ENCODE measurements at places on chromosomes 16 and 17. TPM values are rescaled to one million over a fixed set of nuclear protein-coding genes. Genes with fewer than 3 reads are reported as not detected.

- DNase-seq = peak; percentile 19
These were observed 60.5 kb downstream of the SLC5A11 start for GRCh38 chr16:24906199-24906808.

The PMP22 gene
- total RNA-seq = not detected

GRCh38 chr16:53872248-53873221, 168.6 kb downstream of the FTO start:
- no peak for DNase-seq

DNA sequence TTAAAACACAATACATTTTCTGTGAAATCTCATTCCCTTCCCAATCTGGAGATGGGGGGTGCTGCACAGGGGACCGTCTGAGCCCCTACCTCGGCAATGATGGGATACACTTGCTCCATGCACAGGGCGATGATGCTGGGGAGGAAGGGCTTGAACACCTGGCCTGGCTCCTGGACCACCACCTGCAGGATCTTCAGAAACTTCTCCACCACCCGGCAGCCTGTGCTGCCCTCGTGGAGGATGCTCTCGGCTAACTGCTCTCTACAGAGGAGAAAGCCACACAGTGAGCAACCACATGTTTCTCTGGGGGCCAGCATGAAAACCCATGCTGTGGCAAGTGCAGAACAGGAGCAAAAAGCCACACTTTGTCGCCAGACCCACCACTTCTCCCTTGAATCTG, 42.4 kb upstream of the GSG1L start:
- DNase-seq = no peak

The DPEP3 gene
- total RNA-seq = not detected

GRCh38 chr16:4677390-4677789, 16.0 kb upstream of the NUDT16L1 start:
- DNase-seq = no peak

DNA sequence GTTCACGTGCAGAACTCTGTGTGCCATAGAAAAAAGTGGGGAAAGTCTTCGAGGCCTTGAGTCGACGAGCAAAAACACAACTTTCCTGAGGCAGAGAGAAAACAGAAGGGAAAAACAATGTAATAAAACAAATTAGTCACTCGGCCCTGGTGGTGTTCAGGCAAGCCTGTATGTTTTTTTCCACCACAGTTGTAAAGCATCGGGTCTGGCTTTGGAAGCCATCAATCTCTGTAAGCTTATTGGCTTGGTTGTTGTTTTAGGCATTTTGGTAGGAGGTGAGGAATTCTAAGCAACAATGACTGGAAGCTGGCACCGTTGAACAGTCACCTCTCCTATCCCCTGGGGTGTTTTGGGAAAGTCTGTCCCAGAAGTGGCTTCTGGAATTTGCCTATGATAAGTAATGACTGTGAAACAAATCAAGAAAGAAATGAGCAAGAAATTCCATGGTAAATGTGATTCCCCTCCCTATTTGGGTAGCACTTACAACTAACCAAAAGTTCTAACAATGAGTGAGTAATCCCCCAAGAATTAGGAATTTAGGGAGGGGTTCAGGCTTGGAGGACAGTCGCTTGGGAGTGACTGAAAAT, 2.8 kb downstream of the CDH13 start:
- DNase-seq = no peak

The TEKT1 gene
- not detected for total RNA-seq

GRCh38 chr16:67016681-67017420, 12.1 kb upstream of the CBFB start:
- DNase-seq = no peak

DNA sequence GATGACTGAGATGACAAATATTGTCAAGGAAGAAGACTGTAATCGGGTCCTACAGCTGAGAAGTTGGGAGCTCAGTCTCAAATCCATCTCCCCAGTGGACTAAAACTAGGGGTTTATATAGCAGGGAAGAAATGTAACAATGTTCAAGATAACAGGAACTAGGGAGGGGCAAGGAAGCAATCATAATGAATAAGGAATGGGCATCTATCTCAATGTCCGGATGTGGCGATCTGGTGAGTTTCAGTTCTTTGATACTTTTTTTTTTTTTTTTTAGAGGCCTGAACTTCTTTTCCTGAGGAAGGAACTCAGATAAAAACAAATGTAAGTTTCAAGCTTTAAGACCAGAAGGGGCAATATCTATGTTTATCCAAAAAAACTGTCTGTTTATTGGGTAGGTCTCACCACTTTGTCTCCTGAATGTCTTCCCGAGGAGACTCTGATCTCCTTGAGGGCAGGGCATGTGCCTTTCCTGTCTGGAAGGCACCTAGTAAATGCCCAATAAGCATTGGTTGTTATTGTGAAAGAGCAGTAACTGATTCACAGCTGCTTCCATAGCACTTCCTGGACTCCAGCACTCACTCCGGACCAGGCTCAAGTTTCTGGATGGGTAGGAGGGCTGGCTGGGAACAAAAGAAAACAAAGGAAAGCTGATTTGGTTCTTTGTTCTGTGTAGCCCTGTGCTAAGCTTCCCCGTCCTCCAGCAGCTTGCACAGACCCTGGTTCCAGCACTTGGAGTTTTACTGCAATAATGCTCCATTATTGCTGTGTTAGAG, 51.9 kb downstream of the MEOX1 start:
- DNase-seq = no peak

The KRTAP4-3 gene
- total RNA-seq = not detected

DNA sequence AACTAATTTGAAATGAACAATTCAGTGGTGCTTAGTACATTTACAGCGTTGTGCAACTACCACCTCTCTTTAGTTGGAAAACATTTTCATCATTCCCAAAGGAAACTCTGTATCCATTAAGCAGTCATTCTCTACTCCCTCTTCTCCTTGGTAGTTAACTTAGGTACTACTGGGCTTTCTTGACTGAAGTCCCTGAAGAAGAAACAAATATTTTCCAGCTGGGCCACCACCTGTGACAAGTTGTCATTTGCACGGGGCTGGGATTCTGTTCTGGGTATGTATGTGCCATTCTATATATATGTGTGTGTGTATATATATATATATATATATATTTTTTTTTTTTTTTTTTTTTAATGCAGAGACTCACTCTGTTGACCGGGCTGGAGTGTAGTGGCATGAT, 15.4 kb upstream of the RMI2 start:
- DNase-seq = no peak

The SDR42E2 gene
- 0.05 TPM for total RNA-seq

The GABARAPL2 gene
- 34.3 TPM for total RNA-seq

- no peak for DNase-seq
These were observed 5.9 kb upstream of the RAB40C start for GRCh38 chr16:583815-584591.

Data from HT-29 (cell line).